CD4-positive, alpha-beta T cell (primary cell): ENCODE measurements at places on chromosomes 7 and 10.

GRCh38 chr7:155222573-155222972, 75.1 kb upstream of the INSIG1 start:
- DNase-seq, result no peak

DNA sequence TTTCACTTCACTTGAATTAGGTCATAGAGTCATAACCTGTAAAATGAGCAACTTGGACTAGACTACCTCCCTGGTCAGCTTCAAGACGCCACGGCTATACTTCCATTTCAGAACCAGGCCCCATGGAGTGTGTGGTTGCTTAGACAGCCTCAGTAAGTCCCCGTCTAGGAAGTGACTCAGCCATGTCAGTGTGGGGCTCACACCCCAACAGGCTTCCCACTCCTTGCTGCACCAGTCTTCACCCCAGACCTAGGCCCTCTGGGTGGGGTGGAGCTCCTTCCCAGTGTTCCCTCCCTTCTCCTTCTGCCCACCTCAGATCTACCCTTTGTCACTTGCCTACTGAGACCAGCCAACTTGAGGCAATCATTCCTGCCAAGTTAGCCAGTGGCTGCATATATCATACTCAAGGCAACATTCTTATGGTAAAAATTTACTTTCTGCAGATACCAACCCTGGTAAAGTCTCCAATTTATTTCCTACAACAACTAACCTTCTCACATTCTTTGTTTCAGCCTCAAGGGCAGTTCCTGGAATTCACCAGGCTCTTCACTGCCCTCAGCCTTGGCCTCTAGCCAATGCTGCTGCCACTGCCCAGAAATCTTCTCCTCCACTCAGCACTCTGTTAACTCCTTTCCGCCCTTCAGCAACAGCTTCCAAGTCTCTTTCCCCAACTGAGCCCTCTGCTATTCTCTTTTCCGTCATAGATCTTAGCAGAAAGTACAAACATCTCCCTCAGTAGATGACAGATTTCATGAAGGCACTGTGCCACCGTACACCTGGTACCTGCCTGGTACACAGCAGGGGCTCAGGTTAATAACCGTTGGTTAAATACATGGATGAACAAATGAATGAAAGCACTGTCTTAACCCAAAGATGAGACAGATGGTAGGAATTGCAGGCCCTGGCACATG, 31.3 kb upstream of the ZNRF2 start:
- no peak for DNase-seq

GRCh38 chr10:68154211-68154497, 44.9 kb downstream of the MYPN start:
- no peak for DNase-seq

- no peak for DNase-seq
These were observed 9.2 kb downstream of the TNPO3 start for GRCh38 chr7:129045682-129046081.

DNA sequence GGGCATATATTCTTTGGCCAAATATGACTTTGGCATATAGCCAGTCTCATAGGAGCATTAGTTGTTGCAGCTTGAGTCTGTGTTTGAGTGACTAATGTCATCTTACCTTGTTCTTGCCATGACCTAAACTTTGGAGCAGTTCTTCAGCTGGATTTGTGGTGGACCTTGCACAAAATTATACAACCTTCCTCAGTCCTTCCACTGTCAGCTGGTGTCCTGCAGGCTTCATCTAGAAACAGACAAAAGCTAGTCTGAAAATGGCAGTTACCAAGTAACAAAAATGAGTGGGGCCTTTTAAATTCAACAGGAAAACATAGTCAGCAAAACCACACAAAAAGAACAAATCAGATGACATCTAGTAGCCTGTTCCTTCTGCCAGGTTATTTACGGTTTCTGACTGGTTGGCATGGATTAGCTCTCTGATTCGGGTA, 59.5 kb upstream of the HECTD2 start:
- DNase-seq, result no peak

DNA sequence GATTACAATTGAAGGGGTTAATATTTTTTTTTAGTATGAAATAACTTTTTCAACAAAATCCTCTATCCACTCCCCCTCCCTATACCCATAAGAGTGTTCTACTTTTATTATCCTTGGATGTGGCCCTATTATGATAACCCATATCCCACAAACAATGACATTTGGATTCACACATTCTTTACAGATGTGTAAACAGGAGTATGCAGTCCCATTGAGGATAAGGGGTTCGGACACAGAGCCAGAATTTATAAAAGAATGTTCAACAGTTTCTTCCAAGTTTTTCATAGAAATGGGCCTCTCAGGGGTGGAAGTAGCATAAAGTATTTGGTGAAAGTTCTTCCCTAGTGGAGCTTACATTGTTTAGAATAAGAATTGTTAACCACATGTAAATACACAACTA, 16.1 kb upstream of the PCLO start:
- no peak for DNase-seq
